ENCODE measurements at places on chromosomes 2 and 18. TPM values are rescaled to one million over a fixed set of nuclear protein-coding genes. Genes with fewer than 3 reads are reported as not detected.

CSRNP3 gene
- total RNA-seq: 1.4 TPM

GLI2 gene
- 0.64 TPM for total RNA-seq

DHRS9 gene
- total RNA-seq: not detected

GCA gene
- total RNA-seq: 0.90 TPM

BUB1 gene
- 85.4 TPM for total RNA-seq

UPP2 gene
- total RNA-seq: not detected

PROKR1 gene
- total RNA-seq: not detected

RFX8 gene
- total RNA-seq: 27.8 TPM

SERPINB4 gene
- not detected for total RNA-seq

ZNF396 gene
- 0.19 TPM for total RNA-seq

SUMO1 gene
- total RNA-seq: 113 TPM

POU3F3 gene
- not detected for total RNA-seq

IL36G gene
- not detected for total RNA-seq

NPPC gene
- not detected for total RNA-seq

DGKD gene
- 9.8 TPM for total RNA-seq

MOCOS gene
- total RNA-seq: 4.2 TPM

ARHGEF4 gene
- total RNA-seq: not detected

CXCR1 gene
- not detected for total RNA-seq

CREG2 gene
- total RNA-seq: 2.4 TPM

DLX1 gene
- 5.6 TPM for total RNA-seq

MC2R gene
- total RNA-seq: not detected
